ENCODE measurements at places on chromosomes 6 and 20. TPM values are rescaled to one million over a fixed set of nuclear protein-coding genes. Genes with fewer than 3 reads are reported as not detected.

GRCh38 chr6:157786221-157786620, 36.8 kb upstream of the SNX9 start:
- no peak for DNase-seq

GRCh38 chr6:99612551-99613408, 6.1 kb downstream of the PRDM13 start:
- DNase-seq = no peak

DNA sequence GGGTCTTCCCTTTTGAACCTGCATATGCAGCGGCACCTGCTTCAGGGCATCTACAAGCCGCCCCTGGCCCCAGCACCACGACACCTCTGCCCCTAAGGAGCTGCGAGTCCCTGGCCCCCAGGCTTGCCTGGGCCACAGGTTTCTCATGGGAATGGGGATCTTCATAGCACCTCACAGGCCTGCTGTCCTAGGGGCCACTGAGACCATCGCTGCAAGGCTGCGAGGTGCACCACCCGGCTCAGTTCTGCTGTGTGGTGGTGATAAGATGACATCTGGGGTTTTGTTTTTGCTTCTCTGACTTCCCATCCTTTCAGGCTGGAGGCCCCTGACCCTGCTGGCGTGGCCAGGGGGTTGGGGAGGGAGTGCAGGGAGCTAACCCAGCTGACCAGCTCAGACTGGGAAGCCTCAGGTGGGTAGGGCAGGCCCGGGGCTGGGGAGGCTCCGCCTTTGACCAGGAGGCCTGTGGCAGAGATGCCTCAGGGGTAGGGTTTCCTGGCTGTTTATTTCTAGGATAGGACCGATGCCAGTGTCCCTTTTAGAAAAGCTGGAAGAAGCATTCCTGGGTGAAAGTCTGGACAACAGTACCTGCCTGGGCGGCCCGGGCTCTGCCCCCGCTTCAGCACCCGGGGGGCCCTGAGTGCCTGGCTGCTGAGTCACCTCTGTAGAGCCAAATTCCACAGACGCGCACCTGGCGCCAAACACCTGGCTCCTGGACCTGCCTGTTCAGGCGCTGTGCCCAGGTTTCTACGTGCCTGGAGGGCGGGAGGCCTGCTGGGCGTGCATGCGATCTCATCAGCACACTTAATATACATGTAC, 264.7 kb downstream of the DLL1 start:
- no peak for DNase-seq

DNA sequence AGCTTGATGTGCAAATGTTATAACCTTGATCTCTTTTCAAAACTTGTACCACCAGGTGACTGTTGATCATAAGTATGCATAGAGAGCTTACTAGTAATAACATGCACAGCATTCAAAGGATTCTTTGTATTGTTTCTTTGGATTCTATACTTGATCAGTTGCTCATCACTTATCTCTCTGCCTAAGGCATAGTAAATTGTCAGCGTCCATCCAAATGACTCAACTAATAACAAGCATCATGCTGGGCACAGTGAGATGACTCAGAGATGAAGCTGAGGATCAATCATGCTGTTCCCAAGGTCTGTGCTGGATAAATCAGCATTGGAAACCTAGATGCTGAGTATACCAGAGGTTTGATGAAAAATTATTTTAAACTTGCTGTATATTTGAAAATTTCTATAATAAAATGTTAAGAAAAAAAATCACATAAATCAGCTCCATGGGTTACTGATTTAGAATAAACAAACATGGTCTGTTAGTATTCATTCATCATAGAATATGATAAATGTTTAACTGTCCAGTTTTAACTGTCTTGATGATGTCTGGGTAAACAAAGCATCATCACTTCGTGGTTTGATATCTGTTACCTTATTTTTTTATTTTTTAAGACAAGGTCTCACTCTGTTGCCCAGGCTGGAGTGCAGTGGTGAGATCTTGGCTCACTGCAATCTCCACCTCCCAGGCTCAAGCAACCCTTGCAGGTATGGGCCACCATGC, 45.6 kb upstream of the SGK1 start:
- DNase-seq = no peak

DNA sequence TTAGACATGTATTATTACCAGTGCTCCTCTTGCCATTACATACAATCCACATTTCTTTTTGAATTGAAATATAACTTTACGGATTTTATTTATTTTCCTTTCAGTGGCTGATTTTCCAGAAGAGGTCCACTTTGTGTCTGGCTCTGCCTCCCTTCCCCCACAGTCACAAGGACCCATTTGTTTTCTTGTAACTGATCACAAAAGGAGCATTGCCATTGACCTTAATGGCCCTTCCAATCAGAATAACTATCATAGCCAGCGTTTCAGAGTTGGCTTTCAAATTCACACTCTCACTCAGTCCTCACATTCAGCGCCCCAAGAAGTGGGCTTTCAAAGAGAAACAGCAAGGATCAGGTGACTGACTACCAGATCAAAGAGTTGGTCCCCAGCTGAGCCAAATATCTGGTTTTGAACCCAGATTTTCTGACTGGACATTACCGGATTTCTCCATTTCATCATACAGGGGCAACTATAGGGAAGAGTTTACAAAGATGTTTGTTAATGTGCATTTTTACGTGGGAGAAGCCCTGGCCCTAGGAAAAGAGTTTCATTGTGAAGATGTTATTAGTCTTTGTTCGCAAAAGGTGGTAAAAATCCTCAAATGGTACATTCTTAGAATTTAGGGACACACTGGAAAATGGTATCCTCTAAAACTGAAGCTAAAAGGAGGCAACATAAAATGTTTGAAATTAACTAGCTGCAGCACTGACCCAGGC, 2.0 kb upstream of the SLC22A23 start:
- no peak for DNase-seq

- DNase-seq = no peak
Observed at GRCh38 chr20:61662226-61662967, 403.3 kb downstream of the TAF4 start.

GRCh38 chr6:71651636-71652035, 234.7 kb upstream of the RIMS1 start:
- DNase-seq = no peak

DNA sequence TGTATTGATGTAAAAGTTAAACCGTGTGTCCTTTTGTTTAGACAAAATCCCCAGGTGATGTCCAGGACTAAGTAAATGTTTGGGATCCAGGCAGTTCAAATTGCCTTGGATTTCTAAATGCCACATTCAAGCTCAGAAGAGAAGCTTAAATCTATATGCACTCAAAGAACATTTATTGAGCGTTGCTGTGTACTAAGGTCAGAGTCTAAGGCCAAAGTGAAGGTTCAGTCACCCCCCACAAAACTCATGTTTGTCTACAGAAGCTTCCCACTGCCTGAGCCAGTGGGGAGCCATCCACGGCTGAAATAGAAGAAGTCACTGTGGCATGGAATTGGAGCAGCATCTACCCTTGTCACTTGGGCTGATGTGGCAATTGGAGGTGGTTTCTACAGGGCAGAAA, 70.7 kb upstream of the INSM1 start:
- no peak for DNase-seq

DNA sequence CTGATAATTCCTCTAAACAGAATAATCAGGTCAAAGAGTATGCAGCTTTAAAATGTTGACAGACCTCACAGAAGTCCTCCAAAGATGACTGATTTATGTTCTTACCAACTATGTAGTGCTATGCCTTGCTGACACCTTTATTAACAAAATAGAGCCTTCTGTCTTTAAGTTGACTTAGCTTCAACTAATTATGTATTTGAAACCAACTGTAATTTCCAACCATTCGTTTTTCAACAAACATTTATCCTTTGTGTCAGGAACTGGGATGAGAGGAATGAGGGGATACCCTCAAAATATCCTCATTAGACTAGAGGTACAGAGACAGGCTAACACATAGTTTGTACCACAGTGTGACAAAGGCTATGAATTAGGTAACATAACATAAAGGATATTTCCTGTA, 186.2 kb upstream of the ZNF217 start:
- DNase-seq = no peak

GRCh38 chr6:4055420-4056041, 23.4 kb downstream of the FAM217A start:
- no peak for DNase-seq

GRCh38 chr6:19438566-19439353, 398.4 kb upstream of the ID4 start:
- no peak for DNase-seq

- DNase-seq = no peak
Observed at GRCh38 chr6:87837876-87838275, 135.8 kb upstream of the AKIRIN2 start.

- no peak for DNase-seq
Observed at GRCh38 chr20:23381876-23382275, 19.9 kb downstream of the GZF1 start.

GRCh38 chr6:39952167-39952566, 17.9 kb upstream of the MOCS1 start:
- no peak for DNase-seq

KCNK5 gene
- not detected for total RNA-seq

RGS17 gene
- total RNA-seq = 2.9 TPM

SOBP gene
- total RNA-seq = 7.4 TPM

Measured in osteocyte (in vitro differentiated cells).